ENCODE measurements at places on chromosomes 7 and 10. TPM values are rescaled to one million over a fixed set of nuclear protein-coding genes. Genes with fewer than 3 reads are reported as not detected.

GRCh38 chr7:101399759-101400158, 37.1 kb downstream of the COL26A1 start:
- no peak for DNase-seq

Gene SUV39H2
- 23.8 TPM for total RNA-seq

Gene ZP3
- 1.9 TPM for total RNA-seq

- DNase-seq, result no peak
These were observed 1.2 kb downstream of the SGCE start for GRCh38 chr7:94654783-94655125.

GRCh38 chr7:97016381-97017191, 8.0 kb downstream of the DLX5 start:
- peak; percentile 68 for DNase-seq

DNA sequence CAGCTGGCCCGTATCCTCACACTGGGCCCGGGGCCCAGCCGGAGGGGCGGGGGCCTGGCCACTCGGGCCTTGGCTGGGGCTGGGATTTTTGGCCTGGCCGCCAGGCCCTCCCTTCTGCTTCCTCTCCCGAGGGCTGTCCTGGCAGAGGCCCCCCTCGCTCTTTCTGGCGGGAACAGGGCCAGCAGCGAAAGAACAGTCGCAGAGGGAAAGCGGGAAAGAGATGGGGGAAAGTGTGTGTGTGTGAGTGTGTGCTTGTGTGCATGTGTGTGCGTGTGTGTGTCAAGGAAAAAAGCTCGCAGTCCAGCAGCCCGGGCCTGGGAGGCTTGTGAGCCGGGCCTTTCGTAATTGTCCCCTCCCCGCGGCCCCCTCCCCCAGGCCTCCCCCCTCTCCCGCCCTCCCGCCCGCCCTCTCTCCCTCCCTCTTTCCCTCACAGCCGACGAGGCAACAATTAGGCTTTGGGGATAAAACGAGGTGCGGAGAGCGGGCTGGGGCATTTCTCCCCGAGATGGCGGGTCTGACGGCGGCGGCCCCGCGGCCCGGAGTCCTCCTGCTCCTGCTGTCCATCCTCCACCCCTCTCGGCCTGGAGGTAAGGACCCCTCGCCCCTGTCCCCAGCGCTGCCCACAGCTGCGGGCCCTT, at the start of gene ELN:
ELN (plus strand) TSS at position 491 of the 638 bp plus-strand sequence; CDS start at position 506, 15 bp downstream.
- DNase-seq, result no peak

Gene SPDYE9
- total RNA-seq, result not detected

Gene PODXL
- 50.6 TPM for total RNA-seq

- peak; percentile 90 for DNase-seq
These were observed 6.7 kb upstream of the INHBA start for GRCh38 chr7:41709621-41710020.

GRCh38 chr10:128929767-128930166, 537.3 kb upstream of the MGMT start:
- no peak for DNase-seq

Gene SPDYE5
- not detected for total RNA-seq

DNA sequence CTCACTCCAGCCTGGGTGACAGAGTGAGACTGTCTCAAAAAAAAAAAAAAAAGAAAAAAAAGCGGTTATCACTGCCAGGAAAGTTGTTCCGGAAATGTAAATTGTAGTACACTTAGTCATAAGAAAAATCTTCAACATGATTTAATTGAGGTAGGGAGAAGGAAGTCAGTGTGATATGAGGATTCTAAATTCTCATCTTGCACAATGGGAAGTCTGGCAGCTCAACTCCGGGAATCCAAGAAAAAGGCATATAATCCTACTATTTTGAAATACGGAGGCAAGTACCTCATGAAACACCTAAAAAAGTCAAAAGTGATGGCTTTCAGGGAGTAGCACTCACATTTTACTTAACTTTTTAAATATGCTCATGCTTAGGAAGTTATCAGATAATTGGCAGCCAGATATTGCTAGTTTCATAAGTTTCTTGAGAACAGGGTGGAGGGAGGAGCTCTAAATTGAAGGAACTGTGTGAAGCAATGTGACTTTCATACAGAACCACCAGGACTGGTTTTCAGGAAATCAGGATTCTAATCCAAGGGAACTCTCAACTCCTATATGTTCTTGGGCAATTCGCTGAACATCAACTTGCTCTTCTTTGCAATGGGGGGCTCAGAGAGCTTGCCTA, 2.7 kb upstream of the C7orf25 start:
- DNase-seq, result peak; percentile 78

Gene EMX2
- not detected for total RNA-seq

DNA sequence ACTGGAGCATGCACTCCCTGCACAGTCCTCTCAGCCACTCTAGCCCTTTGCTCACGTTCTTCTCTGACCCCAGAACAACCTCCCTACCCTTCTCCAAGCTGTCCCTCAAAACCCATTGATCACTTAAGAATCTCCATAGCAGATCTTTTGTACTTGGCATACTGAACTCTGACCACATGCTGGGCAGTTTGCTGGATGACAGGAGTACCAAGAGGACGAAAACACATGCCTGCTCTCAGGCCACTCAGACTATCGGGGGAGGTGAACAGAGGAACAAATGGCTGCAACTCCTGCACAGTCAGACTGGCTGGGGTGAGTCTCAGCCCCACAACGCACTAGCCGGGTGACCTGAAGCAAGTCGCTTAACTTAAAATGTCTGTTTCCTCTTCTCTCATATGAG, 52.7 kb downstream of the KCNMA1 start:
- DNase-seq, result no peak

DNA sequence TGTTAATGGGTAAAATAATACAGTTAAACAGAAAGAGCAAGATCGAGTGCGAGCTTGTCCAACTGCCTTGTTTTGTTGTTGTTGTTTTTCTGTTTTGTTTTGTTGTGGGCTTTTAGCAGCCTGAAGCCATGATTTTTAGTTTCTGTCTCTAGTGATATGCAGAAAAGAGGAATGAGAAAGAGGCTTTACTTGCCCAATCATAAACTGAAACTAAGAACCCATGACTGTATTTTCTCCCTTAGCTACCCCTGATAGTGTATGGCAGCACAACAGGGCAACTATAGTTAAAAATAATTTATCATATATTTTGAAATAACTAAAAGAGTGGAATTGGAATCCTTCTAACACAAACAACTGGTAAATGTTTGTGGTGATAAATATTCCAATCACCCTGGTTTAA, 493.9 kb downstream of the GLRX3 start:
- DNase-seq, result no peak

DNA sequence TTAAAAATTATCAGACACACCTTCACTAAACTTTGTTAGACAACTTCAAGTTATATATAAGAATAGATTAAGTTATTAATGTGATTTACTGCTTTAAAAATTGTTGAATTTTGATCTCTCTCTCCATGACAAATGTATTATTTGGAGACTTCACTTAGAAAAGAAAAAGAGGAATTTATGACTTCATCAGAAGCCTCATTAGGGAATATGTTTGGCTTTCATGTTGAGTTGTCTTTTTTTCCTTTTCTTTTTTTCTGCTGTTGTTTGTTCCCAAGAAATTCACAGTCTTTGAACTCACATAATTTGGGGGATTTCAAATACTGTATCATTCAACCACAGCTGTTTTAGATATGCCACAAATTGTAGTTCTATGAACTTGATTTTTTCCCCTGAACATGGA, 149.5 kb downstream of the PPP1R9A start:
- no peak for DNase-seq

Gene OPN1SW
- not detected for total RNA-seq

Gene TDRD1
- not detected for total RNA-seq

- peak; percentile 23 for DNase-seq
These were observed 79.0 kb upstream of the LSM8 start for GRCh38 chr7:118104812-118105441.

GRCh38 chr7:110719741-110720140, 371.2 kb upstream of the LRRN3 start:
- DNase-seq, result no peak

- DNase-seq, result no peak
These were observed 1012.4 kb upstream of the C7orf33 start for GRCh38 chr7:147578196-147578595.

DNA sequence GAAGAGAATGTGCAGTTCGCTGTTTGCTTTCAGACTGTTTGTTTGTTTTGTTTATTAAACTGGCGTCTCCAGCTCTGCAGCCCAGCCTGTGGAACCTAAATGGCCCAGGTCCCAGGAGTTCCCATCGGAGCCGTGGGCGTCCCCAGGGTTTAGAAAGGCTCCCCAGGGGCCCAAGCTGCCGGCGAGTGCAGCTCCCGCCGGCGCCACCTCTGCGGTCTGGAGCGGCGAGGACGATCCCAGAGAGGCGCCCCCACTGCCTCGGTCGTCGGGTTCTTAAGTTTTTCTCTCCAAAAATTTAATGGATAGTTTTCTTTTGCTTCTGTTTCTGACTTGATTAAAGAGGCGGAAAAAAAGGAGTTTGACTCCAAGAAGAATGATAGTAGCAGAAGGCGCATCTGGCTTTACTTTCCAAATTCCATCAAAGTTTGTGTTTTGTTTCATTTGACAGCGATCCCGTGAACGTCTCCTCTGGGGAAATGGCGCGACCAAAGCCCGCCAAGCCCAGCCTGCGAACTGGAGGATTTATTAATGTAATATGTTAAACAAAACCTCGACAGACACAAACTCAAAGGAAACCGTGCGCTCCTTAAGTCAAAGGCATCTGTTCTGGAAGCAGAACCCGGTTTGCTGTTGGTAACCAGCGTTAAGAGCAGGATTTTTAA, 718 bp upstream of the FZD1 start:
- peak; percentile 54 for DNase-seq

DNA sequence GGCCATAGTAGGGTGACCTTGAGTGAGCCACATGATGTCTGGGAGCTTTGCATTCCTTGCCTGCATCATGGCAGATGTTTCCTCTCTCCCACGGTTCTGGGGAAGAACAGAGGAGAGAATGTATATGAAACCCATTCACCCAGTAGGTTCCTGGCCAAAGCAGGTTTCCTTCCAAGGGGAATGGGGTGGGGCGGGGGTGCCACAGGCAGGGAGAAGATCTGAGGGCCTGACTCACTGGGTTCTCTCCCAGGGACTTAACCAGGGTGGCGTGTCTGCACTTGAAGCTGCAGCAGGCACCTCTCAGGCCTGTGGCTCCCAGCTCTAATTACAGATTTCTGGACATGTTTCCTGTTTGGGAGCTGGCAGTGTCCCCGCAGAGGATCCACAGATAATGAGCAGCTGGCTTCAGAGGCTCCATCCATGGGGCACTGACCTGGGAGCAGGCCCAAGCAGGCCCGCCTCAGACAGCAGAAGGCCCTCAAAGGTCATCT, 50.2 kb upstream of the ZMIZ1 start:
- DNase-seq, result peak; percentile 56

GRCh38 chr10:112792487-112793201, 157.4 kb upstream of the TCF7L2 start:
- no peak for DNase-seq

- DNase-seq, result no peak
These were observed 146.2 kb upstream of the ASAH2 start for GRCh38 chr10:50397312-50398140.
